ENCODE measurements at places on chromosomes 1 and 21.
A peak's percentile ranks its signal among the peaks of the same experiment; 100 is the strongest.

GRCh38 chr1:54277451-54278341 lies 77.7 kb downstream of the MRPL37 start:
- no peak for DNase-seq

DNA sequence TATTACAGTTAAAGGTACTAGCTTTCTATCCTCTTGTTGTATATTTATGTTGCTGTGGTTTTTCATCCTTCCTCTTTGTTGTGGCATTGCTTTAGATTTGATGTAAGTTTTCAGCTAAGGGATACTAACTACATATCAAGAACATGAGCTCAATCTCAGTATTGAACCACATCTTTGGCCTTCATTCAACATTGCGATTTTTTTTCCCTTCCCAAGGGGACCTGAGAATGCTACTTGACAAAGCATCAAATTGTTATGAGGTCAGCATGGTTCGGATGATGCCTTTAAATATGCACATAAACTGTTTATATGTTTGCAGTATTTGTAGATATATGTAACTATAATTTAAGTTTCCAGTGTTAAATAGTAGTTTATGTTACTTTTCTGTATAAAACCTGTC lies 31.7 kb upstream of the GPR88 start:
- DNase-seq, result no peak

- DNase-seq, result no peak
Measured at GRCh38 chr1:89641781-89642180, 8.9 kb downstream of the LRRC8C start.

DNA sequence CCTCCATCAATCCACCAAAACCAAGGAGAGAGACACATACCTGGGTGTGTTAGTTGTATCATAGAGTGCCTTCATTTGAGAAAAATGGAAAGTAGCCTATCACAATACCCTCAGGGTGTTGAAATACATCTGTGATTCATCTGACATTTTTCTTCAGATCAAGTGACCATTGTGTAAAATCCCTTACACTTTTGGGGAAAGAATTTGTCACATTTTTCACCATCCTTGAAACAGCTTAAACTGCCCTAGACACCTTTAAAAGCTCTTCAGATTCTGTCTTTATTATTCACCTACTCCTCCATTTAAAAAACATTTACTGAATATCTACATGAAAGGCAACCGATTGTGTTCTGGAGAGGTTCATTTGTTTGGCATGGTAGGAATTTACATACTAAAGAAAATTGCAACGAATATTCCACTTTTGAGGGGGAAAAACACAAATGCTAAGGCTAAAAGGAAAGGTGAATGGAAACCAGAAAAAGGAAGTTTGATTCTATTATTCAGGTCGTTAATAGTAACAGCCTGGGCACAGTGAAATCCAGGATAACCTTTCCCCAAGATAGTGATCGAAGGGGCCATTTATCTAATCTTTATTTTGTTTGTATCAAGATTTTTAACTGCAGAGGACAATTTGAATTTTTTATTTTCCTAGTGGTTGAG lies 70.4 kb upstream of the SAMSN1 start:
- DNase-seq, result no peak

DNA sequence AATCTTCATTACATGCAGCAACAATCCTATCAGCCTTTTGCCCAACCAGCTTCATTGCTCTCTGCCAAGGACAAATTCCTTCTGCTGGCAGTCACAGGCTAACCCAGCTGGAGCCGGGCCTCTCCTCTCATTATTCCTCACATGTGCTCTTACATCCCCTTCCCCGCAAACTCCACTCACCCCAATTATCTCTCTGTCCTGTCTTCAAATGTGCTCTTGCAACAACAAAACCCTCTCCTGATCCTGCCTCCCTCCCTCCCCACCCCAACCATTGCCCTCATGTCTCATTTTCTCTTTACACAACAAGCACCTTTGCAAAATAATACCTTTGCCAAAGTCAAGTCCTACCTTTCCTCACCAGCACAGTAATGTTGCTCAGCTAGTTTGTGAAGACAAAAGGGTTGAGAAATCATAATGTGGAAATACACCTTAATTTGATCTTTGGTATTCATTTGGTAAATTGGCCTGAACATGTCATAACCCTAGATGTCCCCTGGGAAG lies 36.0 kb upstream of the DHCR24 start:
- no peak for DNase-seq

- no peak for DNase-seq
Measured at GRCh38 chr21:42539931-42540343, 26.3 kb downstream of the SLC37A1 start.

GRCh38 chr1:166838766-166839599 lies at the start of gene POGK:
Gene POGK (plus strand): TSS chr1:166839475. CDS start chr1:166840957, 1,482 bp downstream.
- DNase-seq, result peak; percentile 71

DNA sequence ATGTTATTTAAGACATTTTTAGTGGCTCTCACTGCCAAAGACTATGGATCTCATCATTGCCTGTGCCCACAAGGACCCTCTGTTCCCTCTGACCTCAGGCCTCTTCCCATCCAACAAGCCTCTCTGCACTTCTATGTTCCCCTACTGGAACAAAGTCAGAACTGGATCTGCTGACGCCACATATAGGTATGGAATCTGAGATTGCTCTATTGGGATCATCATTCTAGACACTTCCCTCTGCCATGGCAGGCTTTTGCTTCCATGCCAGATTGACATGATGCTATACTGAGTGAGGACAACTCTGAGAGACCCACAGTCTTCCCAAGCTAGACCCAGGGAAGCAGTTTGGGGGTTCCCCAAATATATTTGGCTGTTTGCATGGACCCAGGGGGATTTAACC lies 76.0 kb upstream of the ZNF648 start:
- no peak for DNase-seq

- DNase-seq, result no peak
Measured at GRCh38 chr1:78622548-78622947, 2.3 kb downstream of the IFI44L start.

DNA sequence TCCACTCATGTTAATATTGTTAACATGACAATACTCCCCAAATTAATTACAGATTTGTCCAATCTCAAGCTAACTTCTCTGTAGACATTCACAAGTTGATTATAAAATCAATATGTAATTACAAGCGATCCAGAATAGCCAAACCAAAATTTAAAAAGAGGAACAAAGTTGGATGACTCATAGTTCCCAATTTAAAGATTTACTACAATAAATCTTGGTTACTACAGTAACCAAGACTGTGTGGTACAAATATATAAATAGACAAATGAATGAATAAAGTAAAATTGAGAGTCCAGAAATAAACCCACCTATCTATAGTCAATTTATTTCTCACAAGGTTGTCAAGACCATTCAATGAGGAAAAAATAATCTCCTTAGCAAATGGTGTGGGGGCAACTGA lies 7.1 kb upstream of the KRTAP10-4 start:
- no peak for DNase-seq

GRCh38 chr1:230317823-230318819 lies 108.0 kb downstream of the PGBD5 start:
- no peak for DNase-seq

GRCh38 chr1:21149855-21150432 lies 26.8 kb downstream of the EIF4G3 start:
- no peak for DNase-seq

DNA sequence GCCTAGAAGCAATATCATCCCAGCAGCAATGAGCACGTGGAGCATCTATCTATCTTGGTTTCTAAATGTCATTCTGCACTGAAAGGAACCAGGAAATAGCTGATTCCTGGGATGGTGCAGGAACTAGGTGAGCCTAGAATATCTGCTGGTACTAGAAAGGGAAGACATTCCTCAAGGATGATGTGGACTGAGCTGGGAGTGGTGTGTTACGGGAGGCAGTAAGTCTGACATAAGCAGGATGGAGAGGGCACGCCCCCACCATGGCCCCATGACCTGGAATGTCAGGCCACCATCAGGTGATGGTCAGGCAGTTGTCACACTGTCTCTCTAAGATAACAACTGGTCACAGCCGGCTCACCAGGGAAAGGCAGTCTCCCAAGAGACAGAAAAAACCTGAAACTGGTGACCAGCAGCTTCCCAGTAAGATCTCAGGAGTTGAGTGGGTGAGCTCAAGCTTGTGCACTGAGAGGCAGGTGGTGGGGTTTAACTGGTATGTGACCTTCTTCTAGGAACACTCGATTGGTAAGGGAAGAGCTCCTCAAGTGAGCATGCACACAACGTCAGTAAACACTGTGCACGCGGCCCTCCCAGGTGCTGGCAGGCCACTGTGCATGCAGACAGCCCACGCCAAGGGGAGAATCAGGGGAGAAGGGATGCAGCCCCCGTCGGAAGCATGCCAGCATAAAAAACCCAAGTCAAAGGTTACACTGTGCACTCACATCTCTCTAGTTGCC lies 148.7 kb downstream of the ADSS2 start:
- no peak for DNase-seq

DNA sequence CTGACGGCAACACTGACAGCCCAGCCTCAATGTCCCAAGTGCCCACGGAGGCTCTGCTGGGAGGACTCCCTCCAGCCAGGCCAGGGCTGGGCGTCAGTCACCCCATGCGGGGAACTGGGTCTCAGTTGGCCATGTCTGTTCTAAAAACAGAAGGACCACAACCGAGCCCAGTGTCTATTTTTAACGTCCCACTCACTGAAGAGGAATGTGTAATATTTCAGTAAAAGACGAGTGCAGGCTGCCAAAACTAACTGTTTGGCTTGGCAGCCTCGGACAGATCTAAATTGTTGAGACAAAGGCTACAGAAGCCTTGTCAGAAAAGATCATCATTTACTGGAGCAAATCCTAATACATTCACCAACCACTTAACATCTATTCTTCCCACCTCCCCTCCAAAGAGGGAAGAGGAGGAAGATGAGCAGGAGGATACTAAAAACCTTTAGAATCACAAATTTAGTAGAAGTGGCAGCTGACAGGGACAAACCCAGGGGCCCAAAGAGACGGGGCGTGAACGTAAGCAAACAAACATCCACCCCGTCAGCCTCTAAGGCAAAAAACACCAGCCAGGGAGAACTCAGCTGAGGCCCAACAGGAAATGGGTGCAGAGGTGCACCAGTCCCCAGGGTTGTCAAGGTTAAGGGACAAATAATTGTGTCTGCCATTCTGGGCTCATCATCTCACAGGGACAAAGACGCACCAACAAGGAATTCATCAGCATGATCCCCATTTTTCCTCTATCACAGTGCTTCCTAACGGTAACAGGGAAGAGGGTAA lies 18.7 kb downstream of the C1orf198 start:
- DNase-seq, result no peak

- no peak for DNase-seq
Measured at GRCh38 chr21:41864311-41865001, 14.7 kb downstream of the PRDM15 start.

DNA sequence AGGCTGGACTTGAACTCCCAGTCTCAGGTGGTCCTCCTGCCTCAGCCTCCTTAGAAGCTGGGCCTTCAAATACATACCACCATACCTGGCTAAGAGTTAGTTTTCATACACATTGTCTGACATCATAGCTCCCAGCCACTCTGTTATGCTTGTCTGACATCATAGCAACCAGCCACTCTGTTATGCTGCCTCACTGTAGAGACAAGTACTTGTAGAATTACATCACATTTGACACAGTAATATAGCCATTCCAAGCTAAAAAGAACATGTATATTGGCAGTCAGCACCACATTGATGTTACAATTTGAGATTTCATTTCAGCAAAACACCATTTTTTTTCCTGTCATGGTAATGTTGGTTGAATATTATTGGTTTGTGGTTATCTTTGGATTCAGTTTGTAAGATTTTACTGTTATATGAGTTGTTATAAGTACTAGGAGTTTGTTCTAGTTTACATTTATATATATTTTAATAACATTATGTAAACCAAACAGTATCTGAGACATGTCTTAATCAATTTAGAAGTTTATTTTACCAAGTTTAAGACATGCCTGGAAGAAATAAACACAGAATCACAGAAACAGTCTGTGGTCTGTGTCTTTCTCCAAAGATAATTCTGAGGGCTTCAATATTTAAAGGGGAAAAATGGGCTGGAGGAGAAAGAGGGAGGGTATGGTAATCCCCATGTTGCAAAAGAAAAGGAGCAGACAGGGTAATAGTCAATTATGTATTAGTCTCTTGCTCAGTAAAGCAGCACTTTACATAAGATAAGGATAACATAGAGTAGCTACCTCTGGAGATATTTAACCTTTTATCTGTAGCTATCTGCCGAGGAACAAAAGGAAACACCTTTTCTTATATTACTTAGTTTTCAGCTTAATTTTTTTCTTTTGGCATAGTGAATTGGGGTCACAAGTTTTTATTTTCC lies 43.0 kb downstream of the XPR1 start:
- no peak for DNase-seq

GRCh38 chr1:33312413-33312749 lies 8.5 kb downstream of the A3GALT2 start:
- no peak for DNase-seq

GRCh38 chr1:3283849-3284248 lies 170.6 kb upstream of the ARHGEF16 start:
- no peak for DNase-seq

GRCh38 chr1:67685558-67686266 lies 711 bp downstream of the GADD45A start:
- peak; percentile 49 for DNase-seq

- no peak for DNase-seq
Measured at GRCh38 chr21:44872649-44873355, 688 bp downstream of the PTTG1IP start.

DNA sequence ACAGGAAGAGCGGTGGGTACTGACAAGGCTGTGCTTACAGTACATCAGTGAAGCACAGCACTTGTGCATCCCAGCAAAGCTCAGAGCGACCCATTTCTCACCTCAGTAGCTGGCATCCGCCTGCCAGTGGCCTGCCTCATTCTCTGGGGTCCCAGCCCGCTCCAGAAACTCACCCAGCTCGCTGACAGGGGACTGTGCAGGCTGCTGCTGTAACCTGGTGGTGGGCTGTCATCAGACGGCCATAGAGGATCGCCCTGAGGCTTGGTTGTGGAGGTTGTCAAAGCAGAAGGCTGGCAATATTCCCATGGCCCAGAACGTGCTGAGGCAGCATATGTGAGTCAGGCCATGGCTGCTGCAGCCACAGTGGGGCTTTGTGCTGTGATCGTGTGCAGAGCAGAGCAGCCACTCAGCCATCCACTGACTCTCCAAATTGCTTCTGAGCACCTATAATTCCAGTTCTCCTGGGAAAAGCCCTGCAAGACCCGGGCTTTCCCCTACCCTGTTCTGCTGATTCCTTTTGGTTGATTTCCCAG lies 13.6 kb upstream of the GPR137B start:
- DNase-seq, result no peak

- no peak for DNase-seq
Measured at GRCh38 chr1:111750856-111751255, 4.8 kb upstream of the DDX20 start.

GRCh38 chr1:245113649-245114048 lies 41.1 kb upstream of the KIF26B start:
- no peak for DNase-seq

DNA sequence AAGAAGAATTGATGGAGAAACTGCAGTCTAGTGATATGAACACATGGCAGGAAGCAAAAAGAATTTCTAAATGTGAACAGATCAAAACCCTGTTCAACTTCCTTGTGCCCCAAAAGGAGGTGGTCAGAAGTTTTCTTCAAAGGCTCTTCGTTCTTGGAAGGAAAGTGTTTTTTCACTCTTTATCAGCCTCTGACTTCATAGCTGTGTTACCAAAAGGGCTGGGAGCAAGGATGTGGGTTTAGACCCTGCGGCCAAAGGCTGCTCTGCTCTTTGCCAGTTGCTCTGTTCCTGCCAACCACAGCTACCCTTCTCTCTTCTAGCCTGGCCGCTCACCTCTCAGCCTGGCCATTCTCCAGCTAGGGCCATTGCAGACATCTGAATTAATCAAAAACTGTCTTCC lies 53.8 kb downstream of the PTGER3 start:
- DNase-seq, result no peak

- DNase-seq, result no peak
Measured at GRCh38 chr1:88900883-88901282, 9.5 kb upstream of the GTF2B start.

- DNase-seq, result no peak
Measured at GRCh38 chr1:6506210-6507036, 15.0 kb upstream of the PLEKHG5 start.

All from effector memory CD8-positive, alpha-beta T cell (primary cell).